ENCODE measurements at places on chromosomes 4 and X.

- no peak for DNase-seq
Observed at GRCh38 chr4:119068529-119068962, 67.1 kb upstream of the MYOZ2 start.

GRCh38 chr4:59553063-59553720 is 1646.9 kb upstream of the ADGRL3 start:
- peak; percentile 15 for DNase-seq

GRCh38 chr4:39521253-39521919 is 5.9 kb downstream of the UGDH start:
- peak; percentile 55 for DNase-seq

DNA sequence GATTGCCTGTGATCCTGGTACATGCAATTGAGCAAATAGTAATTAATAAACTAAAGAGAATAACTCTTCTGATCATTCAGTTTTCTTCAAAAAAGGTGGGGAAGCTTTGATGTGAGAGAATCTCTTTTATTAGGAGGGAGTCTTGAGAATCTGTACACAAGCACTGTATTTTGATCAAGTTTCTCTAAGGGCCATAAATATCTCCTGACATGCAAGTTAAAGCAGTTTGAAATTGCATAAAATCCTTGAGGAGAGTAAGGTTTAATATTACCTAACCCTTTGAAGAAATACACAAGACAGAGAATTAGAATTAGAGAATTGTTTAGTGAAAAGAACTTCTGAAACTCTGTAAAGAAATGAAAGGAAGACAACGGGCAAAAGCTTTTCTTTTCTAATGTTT is 326.9 kb downstream of the FAT4 start:
- no peak for DNase-seq

- peak; percentile 75 for DNase-seq
Observed at GRCh38 chr4:134201216-134202161, at the start of gene PABPC4L. Gene PABPC4L, minus strand, starts transcription at chr4:134201789. Its CDS starts 770 bp downstream, at chr4:134201019.

- DNase-seq = no peak
Observed at GRCh38 chr4:108426493-108426892, 193.9 kb upstream of the RPL34 start.

DNA sequence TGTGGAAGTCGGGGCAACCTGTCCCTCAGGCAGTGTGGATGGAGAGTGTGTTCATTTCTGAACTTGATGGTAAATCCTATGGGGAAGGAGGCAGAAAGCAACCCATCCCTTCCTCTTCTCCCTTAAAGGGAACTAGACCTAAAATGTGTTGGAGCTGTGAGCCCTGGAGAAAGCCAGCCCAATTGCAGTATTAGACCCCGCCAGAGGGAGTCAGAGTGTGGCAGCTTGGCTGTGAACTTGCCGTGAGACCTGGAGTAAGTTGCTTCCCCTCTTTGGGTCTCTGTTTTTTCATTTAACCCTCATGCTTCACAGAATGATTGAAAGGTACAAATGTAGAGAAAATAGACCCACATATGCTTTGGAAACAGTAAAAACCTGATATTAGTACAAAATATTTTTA is 108.7 kb upstream of the PAK3 start:
- no peak for DNase-seq

- peak; percentile 30 for DNase-seq
Observed at GRCh38 chrX:40938423-40938822, 146.8 kb upstream of the USP9X start.

GRCh38 chr4:111678479-111678878 is 466.8 kb upstream of the FAM241A start:
- DNase-seq = peak; percentile 65

DNA sequence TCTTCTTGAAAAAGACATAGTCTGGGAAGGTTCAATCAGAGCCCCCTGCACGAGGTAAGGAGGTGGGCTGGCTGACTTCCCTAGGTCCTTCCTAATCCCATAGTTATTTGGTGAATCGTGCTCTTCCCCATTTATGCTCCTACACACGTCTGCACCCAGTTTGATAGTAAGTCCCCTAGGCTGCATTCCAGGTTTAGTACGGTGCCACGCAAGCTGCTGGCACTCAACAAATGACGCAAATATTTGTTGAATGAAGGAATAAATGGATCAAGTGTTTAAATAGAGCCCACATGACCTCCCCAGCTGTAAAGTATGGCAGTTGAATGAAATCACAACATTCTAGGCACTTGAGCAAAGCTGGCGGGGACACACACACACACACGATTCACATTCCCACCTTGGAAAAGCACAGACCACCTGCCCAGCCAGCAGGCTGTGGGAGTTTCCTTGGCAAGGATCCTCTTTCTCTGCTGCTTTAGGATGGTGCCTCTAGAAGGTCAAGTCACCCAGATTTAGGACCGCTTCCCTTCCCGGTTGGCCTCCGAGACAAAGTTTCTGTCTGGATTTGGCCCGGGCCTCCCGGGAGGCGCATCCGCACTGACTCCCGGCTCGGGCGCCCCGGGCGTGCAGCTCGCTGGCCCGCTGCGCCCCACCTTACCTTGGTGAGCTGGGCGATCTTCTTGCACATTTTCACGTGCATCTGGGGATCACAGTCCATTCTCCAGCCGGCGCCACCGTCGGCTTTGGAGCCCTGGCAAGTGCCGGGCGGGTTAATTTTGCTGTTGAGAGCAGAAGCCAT is 721 bp downstream of the FAM184B start:
- DNase-seq = no peak

DNA sequence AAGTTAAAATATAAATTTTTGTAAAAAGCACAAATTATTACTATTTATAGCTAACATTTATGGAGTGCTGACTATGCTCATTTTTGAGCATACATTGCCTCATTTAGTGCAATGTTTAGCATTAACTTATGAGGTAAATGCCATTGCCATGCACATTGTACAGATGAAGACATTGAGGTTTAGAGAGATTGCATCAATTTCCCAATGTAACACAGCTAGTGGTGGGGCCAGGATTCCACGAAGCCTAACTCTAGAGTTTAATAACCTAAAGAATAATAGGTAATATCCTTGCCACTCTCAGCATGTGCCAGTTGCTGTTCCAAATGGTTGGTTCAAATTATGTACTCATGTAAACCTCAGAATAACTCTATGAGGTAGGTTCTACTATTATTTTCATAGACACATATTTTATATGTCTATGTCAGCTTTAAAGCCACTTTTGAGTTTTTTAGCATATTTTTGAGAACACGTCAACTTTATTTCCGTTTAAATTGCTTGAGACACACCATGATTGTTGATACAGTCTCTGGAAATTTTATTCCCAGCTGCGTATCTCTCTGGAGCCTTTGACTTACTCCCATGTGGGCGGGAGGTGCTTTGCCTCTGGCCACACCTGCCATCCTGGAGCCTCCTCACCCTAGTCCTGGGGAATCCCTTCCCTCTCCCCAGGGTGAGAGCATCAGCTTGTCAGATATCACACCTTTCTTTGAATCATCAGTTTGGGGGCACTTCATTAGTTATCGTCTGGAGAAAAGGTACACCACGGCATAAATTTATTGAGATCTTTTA is 10.8 kb upstream of the ADH1A start:
- DNase-seq = peak; percentile 53

DNA sequence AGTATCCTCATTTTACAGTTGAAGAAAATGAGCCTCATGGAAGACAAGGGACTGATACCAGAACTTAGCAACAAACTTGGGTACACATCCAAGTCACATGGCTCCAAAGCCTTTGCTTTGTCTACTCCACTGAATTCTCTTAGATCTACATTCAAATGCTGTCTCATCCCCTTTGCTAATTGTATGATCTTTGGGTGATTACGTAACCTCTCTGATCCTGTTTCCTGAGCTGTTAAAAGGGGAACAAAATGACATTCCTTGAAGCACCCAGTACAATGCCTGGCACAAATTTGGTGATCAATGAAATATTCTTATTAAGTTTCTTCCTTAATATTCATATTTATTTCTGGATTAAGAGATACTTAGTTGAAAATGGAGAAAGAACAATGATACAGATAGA is 5.9 kb upstream of the HPGD start:
- no peak for DNase-seq

DNA sequence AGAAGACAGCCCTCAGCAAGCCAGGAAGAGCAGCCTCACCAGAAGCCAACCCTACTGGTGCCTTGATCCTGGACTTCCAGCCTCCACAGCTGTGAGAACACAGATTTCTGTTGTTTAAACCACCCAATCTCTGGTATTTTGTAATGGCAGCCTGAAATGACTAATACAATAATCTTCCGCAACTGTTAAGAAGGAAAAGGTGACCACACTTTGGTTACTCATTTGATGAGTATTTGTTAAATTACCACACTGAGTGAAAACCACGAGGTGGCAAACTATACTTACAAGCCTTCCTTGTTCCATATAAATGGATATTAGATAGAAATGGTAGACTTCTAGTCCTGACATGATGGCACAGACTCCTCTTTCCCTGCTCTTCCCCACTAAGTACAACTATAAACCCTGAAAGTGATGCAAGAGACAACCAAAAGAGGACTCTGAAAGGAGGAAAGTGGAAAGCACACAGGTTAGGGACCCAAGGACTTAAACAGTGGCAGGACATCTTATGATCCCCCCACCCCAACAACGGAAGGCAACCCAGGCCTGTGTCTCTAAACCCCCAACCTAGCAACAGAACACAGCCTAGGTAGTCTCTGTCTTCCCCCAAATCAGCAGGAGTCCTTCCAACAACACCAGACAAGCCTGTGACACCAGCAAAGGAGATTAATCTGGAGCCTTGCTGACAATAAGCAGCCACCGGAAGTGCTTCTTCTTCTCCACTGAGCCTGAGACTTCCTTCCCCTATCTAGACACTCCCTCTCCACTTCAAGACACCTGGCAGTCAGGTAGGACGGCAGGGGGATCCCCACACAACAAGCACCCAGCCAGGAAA is 12.3 kb downstream of the ZNF182 start:
- DNase-seq = peak; percentile 38

DNA sequence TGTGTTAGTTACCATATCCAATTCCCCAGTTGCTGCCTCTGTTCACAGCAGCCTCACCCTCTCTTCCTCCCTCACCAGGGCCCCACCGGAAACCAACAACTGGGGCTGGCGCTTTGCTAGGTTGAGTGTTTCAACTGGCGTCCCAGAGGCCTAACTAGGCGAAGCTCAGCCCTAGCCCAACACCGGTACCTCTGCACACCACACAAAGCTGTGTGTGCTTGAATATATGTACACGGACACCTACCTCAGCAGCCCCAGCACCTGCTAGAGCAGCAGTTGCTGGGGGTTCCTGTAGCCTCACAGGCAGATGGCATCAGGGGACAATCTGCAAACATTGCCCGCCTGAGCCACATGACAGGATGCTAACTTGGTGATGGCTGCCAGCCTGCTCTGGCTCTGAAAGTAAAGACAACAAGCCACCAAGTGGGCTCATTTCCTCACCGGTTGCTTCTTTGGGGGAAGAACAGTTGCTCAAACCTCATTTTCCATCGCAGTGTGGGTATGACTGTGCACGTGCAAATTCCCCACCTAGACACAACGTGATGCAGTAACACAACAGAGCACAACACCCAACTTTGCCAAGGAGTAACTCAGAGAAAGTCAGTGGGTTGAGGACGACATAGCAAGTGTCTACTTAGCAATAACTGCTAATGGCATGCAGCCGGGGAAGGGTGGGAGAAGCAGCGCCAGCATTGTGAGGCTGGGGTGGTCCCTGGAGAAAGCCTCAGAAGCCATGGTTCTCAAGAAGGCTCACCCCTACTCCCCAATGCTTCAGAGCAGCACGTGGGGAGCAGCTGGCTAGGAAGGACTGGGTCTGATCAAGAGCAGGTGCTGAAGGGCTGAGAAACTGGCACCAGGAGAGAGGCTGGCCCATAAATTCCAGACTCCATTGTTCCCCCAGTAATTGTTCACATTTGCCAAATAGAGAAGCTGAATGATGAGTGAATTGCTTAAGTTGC is 139.5 kb downstream of the SH3KBP1 start:
- no peak for DNase-seq

- no peak for DNase-seq
Observed at GRCh38 chr4:83858131-83858530, 322.2 kb downstream of the GPAT3 start.

DNA sequence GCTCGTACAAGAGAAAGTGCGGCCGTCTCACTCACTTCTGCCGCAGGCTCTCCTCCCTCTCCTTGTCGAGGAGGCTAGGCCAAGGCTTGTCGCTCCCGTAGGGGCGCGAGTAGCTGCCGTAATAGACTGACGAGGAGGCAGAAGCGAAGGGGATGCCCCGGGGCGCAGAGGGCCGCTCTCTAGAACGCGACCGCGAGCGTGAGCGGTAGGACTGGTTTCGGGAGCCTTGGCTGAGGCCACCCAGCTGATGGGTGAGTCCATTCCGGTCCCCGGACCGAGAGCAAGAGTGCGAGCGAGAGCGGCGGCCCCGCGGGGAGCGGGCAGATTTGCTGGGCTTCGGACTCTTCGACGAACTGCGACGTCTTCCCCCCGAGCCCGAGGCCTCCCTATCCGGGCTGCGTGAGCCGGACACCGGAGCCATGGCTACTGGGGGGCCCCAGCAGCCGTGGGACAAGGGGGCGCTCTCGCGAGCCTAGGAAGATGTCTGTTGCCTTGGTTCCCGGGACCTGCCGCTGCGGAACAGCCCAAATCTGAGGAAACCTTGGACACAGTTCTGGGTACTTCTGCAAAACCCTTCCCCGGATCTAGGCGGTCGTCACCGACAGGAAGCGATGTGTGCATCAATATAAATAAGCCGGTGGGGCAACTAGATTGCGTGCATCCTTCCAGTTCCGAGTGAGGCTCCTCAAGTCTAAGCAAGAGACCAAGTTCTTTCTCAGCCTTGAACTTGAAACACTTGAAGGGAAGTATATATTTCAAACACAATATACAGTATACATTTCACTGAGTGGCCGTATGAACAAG is at the start of gene NKAP:
Gene NKAP, minus strand, starts transcription at position 567 of the 804 bp plus-strand sequence. Its CDS starts 146 bp downstream, at position 421.
- peak; percentile 96 for DNase-seq

GRCh38 chr4:180682776-180683175 is 1560.4 kb upstream of the TENM3 start:
- DNase-seq = no peak

GRCh38 chrX:16484338-16484737 is 165.6 kb upstream of the S100G start:
- DNase-seq = peak; percentile 82

DNA sequence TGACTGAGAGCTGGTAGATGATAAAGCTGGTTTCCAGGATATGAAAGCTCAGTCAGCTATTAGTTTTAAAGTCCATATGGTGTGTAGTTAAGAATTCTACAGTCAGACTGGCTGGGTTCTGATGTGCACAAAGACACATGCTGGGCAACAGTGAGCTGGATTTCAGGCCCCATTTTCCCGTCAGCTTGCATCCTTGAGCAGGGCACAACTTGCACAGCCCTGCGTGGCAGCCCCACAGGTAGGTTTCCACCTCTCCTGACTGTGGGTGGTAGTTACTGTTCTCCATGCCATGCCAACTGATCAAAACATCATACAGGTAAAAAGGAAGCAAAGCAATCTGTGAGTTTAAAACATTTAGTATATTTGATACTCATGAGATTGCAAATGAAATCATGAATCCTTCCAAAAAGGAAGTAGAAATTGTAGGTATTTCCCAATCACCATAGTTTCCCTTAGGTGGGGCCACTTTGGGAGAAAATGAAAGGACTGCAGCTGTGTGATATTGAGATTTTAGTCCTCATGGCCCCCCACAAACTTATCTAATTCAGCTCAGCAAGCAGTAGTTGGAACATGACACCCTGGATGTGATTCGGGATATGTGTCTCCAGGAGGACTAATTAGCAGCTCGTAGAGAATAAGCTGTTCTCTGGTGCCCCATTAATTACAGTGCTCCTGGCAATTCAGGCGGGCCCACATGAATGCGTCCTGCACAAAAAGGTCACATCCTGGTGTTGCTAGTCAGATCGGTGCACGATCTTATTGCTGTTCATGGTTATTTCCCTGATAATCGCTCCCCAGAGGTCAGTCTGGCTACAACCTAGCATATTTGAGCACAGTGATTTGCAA is 42.4 kb upstream of the NOCT start:
- DNase-seq = no peak

GRCh38 chr4:143626134-143626911 is 74.2 kb downstream of the FREM3 start:
- DNase-seq = peak; percentile 88

Data from fibroblast of pulmonary artery (primary cell).